Kasumi-1 (cell line): ENCODE measurements at places on chromosomes 6 and 20.

GRCh38 chr20:16119909-16120308, 453.3 kb downstream of the KIF16B start:
- no peak for DNase-seq

- DNase-seq, result peak; percentile 90
These were observed 88.4 kb downstream of the HACE1 start for GRCh38 chr6:104771258-104771832.

DNA sequence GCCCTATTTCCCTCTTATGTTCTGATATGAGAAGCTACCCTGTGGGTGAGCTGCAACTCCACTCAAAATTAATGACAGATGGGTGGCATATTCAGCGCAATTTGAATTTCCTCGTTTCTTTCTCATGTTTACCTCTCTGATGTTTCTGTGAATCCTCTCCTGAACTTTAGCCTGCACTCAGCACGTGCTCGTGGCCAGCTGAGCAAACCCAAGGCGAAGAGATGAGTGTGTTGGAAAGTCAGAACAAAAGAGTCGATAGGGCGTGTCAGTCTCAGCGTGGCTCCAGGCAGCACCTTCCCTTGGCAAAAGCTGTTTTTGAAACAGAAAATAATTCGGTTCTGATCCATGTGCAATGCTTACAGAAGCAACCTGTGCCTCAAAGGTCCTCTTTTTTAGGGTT, 226.1 kb upstream of the GMDS start:
- no peak for DNase-seq

- DNase-seq, result no peak
These were observed 24.8 kb upstream of the APMAP start for GRCh38 chr20:25017257-25017803.

DNA sequence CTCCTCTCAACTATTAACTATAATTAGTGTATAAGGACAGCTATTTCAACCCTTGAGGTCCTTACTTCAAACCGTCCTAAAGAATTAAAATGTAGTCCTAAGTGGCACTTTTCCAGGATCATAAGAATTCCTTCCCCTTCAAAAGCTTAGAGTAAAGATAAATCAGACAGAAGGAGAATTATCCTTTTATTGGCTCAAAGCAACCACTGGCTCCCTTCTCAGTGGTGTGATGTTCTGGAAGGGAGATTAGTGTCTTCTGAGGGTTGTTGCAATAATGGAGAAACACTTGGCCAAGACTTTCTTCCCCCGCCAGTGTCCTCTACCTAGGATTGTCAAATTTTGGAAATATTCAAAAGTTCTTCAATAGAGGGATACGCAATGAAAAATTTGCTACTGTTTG, 89.1 kb upstream of the PLEKHG1 start:
- no peak for DNase-seq

DNA sequence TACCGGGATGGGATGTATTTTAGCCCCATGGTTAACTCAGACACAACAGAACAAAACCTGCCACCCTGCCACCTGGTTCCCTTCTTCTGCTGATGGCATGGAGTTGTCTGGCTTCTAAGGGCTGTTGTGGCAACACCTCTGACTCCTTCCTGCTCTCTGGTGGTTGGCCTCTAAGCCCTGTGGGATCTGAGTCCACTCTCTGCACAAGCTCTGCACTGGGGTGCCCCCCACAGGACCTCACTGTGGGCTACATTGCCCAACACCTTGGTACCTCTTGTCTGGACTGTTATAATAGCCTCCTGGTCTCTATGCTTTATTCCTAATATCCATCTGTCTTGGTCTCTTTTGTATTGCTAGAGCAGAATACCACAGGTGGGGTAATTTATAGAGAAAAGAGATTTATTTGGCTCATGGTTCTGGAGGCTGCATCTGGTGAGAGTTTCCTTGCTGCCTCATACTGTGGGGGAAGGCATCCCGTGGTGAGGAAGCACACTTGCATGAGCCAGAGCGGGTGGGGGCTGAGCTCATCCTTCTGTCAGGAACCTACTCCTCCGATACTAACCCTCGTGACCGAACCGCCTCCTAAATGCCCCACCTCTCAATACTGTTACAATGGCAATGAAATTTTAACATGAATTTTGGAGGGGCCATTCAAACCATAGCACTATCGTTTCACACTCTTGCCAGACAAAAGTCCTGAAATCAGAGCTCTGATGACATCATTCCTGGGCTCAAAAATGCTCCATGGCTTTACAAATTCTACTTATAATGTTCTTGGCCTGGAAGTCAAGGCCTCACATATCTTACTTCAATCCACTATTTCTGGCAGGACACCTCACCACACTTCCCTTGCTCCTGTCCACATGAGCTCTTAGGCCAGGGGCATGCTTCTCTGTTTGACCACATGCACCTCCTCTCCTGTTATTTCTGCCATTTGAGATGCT, 127.2 kb downstream of the PAX1 start:
- no peak for DNase-seq

DNA sequence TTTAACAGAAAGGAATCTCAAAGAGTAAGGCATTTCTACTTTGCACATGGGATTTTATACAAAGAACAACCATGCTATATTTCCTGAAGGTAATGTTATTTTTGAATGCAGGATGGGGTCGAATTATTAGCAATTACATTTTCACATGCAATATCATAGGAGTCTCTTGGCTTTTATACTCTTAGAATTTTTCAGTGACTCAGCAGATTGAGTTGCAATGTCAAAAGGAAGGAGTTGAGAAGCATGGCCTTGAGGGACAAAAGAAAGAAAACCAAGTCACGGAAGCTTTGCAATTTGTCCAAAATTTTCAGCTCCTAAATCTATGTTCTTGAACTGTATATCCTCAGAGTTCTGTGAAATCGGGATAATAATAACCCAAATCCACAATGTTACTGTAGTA, 181.1 kb downstream of the GRM1 start:
- DNase-seq, result no peak

DNA sequence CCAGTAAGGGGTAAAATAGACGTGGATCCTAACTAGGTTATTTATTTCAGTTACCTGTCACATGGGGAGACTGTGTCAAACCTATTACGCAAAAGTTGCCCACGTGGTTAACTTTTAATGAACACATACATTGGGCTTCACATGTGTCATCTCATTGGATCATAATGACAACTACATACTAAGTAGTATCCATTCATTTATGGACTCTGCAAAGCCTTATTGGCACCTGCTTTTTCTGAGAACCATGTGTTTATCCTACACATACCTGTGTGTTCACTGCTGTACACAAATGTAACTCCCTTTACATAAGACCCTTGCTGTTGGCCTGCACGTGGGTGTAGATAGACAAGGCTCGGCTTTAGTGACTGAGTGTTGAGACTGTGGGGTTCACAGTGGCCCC, 5.1 kb downstream of the BPIFA1 start:
- no peak for DNase-seq

GRCh38 chr6:100946021-100946540, 65.0 kb upstream of the ASCC3 start:
- no peak for DNase-seq
